Stimulated activated CD8-positive, alpha-beta memory T cell treated with anti-CD3 and anti-CD28 coated beads, Interleukin-4, amount 100 ng/mL, for 4 hours (primary cell): ENCODE measurements at places on chromosomes 7 and 10.

- no peak for DNase-seq
Observed at GRCh38 chr10:97230146-97230545, 44.4 kb upstream of the SLIT1 start.

DNA sequence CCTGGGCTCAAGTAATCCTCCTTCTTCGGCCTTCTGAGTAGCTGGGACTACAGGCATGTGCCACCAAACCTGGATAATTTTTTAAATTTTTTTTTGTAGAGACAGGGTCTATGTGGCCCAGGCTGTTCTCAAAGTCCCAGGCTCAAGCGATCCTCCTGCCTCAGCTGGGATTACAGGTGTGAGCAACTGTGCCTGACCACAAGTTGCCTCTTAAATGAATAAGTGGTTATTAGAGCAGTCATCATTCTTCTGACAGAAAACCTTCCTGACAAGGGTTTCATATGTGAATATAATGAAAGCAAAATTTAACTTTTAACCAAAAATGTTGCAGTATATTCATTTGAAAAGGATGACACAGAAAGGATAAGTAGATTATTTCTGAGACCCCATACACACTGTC is 532.5 kb downstream of the GRM8 start:
- DNase-seq = no peak

- no peak for DNase-seq
Observed at GRCh38 chr7:2730846-2731770, 43.1 kb downstream of the AMZ1 start.

- no peak for DNase-seq
Observed at GRCh38 chr7:121563177-121563576, 167.1 kb upstream of the FAM3C start.

DNA sequence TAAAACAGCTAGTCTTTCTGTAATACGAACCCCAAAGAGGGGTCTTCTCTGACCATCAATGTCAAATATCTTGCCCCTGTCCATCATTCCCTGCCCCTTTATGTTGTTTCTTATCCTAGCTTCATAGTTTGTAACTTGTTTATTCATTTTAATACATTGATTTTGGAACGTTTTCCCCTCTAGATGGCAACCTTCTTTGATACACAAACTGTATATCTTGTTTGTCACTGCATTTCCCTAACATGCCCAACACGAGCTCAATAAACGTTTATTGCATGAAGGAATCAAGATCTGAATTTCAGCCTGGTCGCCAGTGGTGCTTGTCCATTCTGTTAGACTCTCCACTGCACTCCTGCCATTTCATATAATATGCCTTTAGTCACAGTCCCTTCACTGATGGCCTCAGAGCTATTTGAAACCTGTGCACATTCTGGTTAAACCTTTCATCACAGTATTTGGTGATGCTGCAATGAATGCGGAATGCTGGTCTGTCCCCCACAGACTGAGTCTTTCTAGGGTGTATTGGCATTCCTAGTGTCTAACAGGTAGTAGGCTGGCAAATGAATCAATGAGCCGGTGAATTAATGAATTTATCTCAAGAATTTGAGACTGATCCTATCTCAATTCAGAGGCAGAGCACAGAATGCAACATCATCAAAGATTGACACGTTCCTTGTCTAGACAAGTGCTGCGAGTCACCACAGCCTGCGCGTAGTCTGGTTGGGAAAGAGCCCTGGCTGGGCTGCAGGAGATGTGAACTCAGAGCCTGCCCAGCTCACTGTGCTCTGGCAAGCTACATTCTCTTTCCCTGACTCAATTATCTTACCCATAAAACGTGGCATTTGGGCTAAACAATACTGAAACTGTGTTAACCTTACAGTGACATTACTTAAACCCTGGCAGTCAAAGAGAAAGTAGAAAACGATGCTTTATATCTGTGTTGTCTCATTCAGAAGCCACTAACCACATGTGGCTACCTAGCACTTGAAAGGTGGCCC is 55.2 kb upstream of the FRMD4A start:
- no peak for DNase-seq

DNA sequence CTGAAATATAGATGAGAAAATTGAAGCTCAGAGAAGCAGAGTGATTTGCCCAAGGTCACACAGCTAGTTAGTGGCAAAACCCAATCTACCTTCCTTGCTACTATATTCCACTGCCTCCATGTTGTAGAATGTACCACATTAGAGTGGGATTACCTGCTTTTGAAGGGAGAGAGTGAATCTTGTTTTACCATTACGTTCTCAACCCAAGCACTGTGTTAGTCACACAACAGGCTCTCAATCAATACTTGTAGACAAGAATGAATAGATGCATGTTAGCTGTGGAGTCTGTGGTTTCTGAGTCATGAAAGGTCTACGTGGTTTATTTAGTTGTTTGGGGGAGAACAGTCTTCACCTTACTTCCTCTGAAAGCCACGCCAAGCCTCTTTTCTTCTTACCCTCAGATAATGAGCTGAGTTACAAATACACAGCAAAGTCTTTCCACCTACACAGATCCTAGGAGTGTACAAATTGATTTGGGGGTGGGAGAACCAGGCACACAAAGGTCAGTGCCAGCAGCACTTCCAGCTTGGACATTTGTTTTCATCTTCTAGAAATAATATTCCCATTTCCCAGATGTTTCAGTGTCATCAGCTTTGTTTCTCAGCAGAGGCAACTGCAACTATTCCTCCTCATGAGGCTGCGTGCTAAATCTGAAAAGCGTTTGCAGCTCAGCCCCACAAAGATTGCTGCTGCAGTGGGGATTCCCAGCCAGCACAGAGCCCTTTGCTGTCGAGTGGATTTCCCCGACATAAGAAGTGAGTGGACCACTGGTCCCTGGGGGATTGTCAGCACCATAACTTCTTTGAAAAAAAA is 71.5 kb upstream of the ADO start:
- DNase-seq = peak; percentile 37
